ENCODE measurements at places on chromosomes 3 and 15.

DNA sequence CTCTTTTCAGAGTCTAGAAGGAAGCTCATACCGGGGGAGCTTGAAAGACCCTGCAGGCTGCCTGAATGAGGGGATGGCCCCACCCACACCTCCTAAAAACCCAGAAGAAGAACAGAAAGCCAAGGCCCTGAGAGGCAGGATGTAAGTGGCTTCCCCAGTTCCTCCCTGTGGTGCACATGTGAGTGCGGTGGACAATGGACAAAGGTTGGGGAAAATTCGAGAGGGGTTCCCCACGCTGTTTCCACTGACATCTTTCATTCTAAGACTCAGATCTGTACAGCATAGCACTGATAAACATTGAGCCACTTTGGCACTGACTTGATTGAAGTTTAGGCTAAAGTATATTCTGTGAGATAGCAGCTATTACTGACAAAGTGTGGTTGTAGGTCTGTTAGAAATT, 79.5 kb upstream of the UMPS start:
- no peak for DNase-seq

DNA sequence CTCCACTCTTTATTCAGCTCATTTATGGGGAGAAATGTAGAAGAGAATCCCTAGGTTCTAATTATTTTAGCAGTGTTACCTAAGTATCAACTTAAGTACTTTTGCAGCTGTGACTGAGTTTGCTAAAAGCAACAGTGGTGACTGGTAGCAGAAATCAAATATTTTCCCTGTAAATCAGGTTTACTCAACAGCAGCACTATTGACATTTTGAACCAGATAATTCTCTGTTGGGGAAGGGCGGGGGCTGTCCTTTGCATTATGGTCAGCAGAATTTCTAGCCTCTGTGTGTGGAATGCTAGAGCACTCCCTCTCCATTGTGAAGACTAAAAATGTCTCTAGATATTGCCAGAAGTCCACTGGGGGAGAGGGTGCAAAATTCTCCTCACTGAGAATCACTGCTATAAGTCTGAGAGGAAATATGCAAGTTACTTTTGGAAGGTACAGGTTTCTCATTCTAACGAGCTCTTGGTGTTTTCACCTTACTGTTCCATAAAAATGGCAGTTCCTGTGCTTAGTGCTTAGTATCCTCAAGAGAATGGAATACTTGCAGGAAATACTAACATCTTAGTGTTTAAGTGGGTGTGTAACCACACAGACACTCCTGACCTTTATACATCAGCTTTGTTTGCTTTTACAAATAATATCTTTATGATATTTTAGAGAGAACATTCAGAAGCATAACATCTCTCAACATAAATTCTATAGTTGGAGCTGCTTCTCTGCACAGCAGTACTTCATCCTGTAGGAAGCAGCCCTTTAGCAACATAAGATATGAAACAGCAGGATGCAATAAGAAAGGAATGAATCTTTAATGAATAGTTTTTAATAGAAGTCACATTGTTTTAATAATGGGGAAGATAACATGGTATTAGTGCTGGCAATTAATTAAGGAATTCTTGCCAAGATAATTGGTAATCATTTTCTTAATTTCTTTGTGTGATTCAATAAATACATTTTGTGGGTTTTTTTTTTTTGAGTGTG, 246.5 kb upstream of the GOLIM4 start:
- DNase-seq, result no peak

DNA sequence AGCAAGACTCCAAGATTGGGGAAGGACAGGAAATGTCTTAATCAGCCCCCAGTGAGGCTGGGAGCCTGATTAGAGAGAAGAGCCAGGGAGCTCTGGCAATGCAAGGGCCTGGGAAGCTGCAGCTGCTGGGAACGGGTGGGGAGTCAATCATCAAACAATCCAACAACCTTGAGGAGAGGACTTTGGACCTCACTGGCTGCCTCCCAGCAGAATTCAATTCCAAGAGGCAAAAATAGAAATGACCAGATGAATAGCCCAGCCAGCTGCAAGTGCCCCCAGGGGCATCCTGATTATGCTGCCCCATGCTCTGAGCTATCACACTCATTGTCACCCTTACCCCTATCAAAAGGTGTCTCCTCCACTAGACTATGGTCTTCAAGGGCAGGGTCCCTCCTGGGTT, 6.1 kb upstream of the HOMER2 start:
- no peak for DNase-seq

GRCh38 chr3:98710067-98710659, 53.0 kb upstream of the ST3GAL6 start:
- DNase-seq, result no peak

DNA sequence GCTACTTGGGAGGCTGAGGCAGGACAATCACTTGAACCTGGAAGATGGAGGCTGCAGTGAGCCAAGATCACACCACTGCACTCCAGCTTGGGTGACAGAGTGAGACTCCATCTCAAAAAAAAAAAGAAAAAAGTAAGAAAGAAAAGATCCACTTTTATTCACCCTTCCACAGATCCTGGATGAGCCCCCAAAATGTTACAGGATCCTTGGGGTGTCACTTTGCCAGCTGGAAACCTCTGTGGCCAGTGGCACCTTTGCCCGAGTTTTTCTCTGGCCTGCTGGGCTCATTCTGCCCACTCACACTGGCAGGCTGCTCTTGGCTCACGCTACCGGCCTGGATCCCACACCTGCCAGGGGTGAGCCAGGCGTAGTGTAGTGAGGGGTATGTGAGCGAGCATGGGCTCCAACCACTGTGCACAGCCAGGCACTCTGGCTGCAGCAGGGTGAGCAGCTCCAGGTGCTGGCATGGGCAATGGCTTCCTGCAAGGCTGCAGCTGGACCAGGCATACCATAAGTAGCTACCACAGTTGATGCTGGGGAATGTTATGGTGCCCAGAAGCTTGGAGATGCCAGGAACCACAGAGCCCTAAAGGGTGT, 57.8 kb upstream of the C15orf39 start:
- no peak for DNase-seq

Data from fibroblast of mammary gland (primary cell).